Forelimb muscle (tissue), 1 donor: ENCODE measurements at places on chromosomes 1 and 21. TPM values are rescaled to one million over a fixed set of nuclear protein-coding genes. Genes with fewer than 3 reads are reported as not detected.

DNA sequence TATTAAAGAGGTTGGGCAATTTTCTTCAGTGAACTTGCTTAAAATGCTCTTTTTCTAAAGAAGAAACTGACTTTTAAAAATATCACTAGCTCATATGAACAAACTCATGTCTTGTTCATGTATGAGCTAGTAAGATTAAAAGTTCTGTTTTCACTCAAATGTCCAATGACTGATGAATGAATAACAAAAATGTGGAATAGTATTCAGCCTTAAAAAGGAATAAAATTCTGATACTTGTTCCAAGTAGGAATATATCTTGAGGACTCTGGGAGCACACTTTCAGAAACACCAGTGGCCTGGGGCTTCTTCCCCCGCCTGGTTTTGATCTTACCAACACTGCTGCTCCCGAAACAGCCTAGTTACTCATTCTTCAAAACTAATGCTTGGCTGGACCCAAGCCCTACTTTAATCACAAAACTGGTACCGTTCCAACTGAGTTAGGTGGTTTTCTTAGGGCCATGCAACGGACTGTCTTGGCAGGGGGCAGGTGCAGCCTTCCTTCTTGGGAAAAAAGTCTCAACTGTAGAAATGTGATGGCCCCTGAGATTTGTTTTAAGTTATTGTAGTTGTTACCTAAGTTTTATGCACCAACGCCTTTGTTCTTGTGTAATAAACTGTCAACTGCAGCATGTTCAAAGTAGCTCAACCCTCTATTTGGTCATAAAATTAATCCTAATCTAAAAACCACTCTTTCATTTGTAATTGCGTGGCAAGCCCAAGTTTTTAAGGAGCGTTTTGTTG lies 116.0 kb downstream of the ETS2 start:
- no peak for DNase-seq

DNA sequence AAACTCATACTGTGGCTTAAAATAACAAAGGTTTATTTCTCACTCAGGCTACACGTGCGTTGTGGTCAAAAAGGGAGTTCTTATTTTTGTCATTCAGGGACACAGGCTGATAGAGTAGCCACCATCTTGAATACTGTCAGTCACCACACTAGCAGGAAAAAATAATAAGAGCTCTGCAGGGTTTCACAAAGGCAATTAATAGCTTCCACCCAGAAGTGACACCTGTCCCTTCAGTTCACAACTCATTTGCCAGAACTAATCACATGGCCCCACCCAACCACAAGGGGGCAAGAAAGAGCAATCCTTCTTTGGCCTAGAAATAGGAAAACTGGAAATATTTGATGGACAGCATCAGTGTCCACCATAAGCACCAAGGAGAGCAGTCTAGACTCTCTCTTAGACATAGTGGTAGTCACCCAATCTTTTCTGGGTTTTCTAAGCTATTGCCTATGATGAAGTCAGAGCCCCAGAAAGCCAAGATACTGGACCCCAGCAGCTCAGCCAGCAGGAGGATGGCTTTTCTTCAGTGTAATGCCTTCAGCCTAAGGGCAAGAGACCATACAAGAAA lies 8.2 kb downstream of the HAPLN2 start:
- no peak for DNase-seq

DNA sequence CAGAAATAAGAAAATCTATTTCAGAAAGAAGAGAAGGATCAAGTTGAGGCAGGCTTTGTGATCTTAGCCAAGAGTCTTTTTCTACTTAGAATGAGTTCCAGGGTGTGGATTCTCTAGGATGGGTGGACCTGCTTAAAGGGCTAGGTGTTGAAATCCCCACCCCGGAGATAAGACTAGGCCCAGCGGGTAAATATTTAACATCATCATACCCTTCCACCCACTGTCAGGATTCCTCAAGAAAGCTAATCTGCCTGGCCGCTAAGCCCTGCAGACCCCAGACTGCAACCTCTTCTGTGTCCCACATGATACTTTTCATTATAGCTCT lies 5.8 kb downstream of the IGSF9 start:
- DNase-seq: no peak

GRCh38 chr1:53871221-53871620 lies 18.4 kb downstream of the YIPF1 start:
- no peak for DNase-seq

GRCh38 chr1:9689971-9690381 lies 38.4 kb downstream of the PIK3CD start:
- DNase-seq: no peak

LCE6A gene
- polyA plus RNA-seq: not detected

DNA sequence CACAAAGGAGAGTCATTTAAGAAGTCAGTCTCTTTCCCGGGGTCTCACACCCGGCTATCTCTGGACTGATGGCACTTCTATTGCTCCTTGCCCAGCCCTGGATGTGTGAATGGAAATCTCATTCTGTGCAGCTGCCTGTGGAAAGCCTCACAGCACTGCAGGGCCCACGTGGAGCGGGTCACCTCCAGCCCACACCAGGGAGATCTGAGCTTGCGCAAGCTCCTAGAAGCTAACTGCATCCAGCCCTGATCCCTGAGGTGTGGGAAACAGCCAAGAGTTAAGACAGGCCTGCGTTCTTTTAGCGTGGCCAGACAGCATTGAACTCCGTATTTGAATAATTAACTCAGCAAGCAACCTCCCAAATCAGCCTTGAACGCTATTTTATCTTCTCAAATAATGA lies 150.5 kb downstream of the LRIG2 start:
- DNase-seq: peak; percentile 28

DNA sequence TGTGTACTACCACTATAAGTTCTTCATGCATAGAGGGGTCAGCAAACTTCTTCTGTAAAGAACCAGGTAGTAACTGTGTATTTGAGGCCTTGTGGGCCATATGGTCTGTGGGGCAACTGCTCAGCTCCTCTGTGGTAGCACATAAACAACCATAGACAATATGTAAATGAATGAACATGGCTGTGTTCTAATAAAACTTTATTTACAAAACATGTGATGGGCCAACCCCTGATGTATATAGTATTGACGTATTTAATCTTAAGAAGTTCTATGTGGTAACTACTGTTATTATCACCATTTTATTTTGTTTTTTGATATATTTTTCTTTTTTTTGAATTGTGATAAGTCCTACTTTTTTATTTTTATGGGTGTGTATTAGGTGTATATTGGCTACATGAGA lies 15.4 kb downstream of the TRAF5 start:
- no peak for DNase-seq

- no peak for DNase-seq
Observed at GRCh38 chr1:24149866-24150233, 6.9 kb upstream of the IL22RA1 start.

GRCh38 chr1:202280595-202280994 lies 61.1 kb downstream of the UBE2T start:
- no peak for DNase-seq

CDC20 gene
- 14.3 TPM for polyA plus RNA-seq

TNFAIP8L2 gene
- 1.7 TPM for polyA plus RNA-seq

DNA sequence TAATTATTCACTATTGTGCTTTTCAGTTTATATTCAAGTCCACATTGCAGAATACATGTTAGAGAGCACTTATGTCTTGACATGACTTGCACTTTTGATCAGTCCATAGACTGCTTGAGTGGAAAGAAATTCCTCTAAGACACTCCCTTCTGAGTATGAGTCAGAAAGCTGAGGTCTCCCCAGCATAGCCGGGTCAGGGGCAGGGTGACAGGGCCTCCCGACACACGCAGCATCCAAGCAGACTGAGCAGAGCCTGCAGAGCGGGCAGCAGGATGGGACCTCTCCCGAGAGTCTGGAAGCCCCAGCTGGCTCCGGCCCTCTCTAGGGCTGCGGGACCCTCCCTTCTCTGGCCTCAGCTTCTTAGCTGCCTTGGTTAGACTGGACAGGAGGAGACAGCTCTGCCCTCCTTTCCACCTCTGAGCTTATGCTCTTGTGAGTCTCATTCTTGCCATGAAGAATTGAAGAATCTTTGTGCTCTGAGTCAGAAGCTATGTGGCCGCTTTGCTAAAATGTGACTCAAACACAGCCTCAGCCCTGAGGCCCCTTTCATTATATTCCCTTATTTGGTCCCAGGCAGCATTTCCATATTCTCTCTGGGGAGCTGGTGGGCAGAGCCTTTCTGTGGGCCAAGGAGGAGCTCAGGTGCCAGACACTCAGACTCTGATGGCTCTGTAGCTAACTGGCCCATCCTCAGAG lies 11.2 kb upstream of the CAPN2 start:
- DNase-seq: no peak

DNA sequence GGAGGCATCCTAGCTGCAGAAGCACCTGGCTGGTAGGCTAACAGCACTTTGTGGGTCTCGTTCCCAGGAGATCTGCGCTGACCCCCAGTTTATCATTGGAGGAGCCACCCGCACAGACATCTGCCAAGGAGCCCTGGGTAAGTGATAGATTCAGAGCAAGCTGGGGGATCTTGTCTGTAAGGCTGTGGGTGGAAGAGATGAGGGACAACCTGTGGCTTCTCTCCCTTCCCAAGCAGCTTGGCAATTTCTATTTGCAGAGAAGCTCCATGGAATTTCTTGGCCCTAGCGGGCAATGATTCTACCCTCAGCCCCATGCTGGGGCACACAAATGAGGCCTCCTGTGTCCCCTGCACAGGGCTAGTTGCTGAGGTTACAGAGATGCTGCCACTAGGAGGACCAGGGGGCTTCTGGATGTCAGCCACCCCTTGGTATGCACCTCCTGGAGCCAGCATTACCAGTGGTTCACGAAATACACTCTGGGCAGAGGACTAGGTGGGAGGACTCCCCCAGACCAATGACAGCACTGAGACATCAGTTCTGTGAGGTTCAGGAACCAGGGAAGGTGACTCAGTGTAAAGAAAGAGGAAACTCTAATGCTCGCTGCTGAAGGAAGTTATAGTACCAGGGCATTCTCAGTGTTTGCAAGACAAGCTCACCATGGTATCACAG lies 5.5 kb downstream of the CAPN2 start:
- no peak for DNase-seq

GRCh38 chr1:71835442-71835813 lies 446.9 kb downstream of the NEGR1 start:
- no peak for DNase-seq

- no peak for DNase-seq
Observed at GRCh38 chr1:3618531-3618880, 6.3 kb upstream of the TPRG1L start.

- no peak for DNase-seq
Observed at GRCh38 chr1:236315518-236315917, 33.8 kb upstream of the ERO1B start.

GRCh38 chr1:220448217-220448616 lies 79.7 kb upstream of the MARK1 start:
- no peak for DNase-seq

DNA sequence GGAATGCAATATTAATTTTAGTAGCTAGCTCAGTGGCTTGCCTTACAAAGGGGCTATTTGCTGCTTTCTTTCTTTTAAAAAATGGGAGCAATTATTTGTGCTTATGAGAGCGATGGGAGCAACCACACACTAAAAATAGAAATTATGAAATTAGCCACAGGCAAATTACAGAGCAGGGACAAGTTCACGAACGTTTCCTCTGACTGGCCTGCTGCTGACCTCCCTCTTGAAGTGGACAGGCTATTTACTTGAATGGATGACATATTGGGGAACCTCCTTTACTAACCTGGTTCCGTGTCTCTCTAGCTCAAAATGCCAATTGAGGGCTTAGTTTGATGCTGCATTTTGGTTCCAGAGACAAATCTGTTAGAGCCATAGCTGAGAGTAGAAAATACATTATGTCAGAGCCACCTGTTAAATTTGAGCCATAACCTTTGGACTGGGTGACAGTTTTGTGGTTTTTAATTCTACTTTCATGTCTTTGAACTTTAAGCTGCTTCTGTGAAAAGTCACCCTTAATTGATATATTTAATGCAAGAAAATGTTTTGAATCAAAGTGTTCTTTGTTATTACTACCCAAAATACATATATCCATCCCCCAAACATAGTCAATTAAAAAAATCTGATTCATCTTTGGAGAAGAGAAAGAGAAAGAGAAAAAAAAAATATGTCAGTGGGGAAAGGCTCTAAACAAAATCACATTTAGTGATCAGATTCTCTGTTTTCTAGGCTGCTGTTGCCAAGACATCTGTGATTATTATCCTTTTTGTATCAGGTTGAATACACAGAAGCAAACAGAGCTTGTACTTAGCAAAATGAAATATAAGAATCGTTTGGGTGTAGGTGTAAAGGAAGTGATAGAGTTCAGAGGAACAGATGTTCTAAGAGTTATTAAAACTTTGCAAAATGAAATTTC lies 351.9 kb downstream of the ADGRL2 start:
- DNase-seq: no peak

DNA sequence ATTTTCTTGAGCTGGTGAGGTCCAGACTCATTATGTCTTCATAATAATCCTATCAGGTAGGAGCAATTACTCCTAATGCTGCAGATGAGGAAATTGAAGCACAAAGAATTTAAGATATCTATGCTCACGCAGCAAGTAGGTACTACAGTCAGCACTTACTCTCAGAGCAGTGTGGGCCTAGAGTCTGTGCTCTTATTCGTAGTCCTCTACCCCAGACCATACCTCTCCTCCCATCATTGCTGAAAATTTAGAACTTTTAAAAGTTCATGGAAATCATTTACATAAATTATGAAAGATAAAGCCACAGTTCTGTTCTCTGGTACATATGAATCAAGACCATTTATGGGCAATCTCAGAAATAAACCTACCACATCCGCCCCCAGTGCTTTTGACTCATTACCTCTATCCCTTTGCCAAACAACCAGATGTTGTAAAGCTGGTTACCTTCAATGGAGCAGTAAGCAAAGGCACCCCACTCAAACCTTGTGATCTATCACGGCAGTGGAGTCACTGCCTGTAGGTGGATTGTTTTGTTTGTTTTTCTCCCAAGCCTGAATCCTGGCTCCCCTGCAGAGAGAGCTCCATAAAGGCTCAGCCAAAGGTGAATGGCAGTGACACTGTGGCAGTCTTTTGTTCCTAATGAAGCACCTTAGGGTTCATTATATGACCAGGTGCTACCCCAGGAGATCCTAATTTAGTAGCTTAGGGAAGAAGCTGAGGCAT lies 20.9 kb upstream of the MAN1A2 start:
- DNase-seq: no peak

DNA sequence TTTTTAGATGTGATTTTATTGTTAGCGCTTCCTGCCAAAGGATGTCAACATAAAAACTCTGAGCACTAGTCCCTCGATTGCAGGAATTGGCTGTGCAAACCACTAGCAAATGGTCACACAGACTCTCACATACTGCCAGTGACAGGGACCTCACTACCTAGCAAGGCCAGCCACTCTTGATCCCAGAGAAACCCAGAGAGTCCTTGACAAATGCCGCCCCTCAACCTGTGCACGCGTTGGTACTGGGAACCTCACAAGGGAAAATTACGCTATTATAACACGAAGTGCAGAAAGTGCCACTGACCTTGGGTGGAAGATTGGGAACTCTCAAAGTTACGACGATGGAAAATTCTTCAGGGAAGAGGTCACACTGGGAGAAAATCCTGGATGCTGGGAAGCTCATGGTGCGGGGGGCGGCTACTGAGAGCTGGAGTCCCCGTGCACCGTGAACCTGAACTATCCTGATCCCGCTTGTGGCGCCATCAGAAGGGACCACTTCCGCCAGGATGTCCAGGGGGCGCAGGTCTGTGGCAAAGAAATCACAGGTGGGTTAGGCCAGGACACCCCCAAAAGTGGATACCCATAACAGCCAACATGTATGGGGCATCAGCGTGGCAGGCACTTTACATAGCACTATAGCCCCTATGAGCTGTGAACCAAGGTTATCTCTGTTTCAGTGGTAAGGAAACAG lies 5.9 kb upstream of the KRTAP10-4 start:
- DNase-seq: no peak

- DNase-seq: no peak
Observed at GRCh38 chr1:239635276-239635675, 248.9 kb downstream of the CHRM3 start.
